ENCODE measurements at places on chromosomes 1 and 21. TPM values are rescaled to one million over a fixed set of nuclear protein-coding genes. Genes with fewer than 3 reads are reported as not detected.

DNA sequence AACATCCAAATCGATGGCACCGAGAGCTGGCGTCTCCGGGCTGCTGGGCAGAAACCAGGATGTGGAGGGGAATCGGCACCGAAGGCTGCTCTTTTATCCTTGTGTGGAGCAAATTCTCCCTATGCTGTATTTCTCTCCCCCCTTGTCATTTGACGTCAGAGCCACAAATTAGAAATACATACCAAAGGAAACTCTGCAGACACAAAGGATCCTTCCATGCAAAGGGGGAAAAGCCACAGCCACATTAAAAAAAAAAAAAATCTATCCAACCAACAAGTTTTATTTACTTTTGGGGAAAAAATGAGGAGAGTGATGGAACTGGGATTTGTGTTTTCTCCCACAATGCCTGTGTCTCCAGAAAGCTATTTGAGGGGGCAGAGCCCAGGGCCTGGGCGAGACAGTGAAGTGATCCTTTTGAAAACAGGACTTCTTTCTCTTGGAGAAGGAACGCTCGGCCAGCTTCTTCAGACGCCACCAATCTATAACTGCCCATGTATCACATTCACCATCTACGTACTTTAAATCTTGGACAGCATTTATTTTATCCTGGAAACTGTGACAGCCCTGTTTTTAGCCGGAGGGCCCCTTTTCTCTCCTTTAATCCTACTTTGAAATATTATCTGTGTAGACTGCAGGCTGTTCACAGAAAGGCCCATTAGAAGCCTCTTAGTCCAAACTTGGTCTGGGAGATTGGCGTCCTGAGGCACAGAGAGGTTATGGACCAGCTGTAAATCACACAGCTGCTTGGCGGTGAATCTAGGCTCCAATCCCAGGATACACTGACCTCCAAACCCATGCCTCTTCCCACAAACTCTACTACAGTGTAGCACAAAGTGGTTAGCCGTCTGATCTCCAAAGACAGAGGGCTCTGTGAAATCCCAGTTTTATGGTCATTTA, 4.5 kb downstream of the KANK4 start:
- no peak for DNase-seq

DNA sequence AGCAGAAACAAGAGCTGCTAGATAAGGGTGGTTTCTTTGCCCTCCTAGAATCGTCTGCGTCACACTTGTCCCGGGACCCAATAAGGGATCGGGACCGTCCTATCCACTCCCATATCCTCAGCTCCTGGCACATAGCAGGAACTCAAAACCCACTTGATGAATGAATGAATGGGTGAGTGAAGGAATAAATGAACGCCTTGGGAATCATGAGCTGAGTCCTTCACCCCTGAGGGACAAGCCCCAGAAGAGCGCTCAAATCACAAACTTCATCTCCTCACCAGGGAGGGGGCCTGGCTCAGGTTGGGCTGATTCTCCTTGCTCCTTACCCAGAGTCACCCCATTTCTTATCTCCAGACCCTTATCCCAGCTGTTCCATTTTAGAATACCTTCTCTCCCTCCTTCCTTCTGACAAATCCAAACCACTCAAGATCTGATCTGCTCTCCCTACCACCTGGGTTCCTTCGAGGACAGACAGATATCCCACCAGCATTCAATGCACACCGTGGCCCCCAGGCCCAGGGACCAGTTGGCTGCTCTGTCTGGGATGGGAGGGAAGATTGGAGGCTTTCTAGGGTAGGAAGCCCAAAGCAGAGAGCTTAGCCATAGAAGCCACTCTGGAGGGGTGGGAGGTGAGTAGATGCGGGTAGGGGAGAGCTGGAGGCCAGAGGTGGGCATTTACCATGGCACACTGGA, 643 bp upstream of the MOB3C start:
- DNase-seq = no peak

LRRC39 gene
- 0.39 TPM for total RNA-seq

ST6GALNAC3 gene
- total RNA-seq = 19.0 TPM

DNA sequence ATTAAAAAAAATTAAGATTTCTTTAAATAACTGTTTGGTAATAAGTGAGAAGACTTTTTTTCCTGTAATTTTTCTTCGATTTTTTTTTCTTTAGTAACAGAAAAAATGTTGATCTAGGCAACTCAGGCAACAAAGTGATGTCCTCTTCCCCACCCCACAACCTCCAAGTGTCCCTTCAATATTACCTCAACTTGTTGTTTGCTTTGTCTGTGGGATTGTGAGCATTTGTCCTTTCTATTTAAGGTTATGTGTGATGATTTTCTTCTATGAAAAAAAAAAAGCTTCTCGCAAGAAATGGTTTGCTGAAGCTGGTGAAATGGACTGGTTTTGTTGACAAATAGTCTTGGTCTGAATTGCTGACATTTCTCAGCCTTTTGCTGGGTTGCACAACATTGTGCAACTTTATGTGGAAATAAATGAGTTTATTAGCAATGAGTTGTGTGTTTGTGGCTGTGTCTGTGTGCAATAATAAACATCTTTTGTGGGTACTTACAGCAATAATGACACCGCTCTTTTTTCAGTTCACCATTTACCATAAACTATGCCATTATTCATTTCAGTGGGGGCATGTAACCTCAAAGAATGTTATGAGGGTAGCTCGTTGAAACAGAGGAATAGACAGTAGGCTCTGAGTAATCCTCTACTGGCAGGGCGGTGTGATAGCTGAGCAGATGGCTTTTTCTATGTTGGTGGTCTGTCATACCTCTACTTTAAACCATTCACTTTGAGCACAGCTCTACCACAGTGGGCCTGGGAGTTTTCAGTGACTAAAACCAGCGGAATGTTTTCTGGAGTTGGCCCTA, 218.4 kb downstream of the HLX start:
- no peak for DNase-seq

DNA sequence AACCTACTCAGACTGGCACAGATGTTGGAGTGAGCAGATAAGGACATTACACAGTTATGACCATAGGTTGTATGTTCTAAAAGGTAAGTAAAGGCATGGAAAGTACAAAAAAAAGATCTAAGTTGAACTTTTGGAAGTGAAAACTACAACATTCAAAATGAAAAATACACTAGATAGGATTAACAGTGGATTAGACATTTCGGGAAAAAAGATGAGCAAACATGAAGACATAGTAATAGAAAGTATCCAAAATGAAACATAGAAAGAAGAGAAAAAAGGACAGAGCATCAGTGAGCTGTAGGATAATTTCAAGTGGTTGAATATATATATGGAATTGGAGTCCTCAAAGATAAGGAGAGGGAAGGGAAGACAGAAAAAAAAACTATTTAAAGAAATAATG, 34.0 kb upstream of the CR2 start:
- no peak for DNase-seq

GRCh38 chr1:192768463-192768862, 40.4 kb upstream of the RGS2 start:
- no peak for DNase-seq

- no peak for DNase-seq
Observed at GRCh38 chr1:114126261-114127095, 27.2 kb downstream of the SYT6 start.

PLEKHN1 gene
- total RNA-seq = 1.5 TPM

CCT8 gene
- 319 TPM for total RNA-seq

Data from H1 (cell line).